Activated CD4-positive, alpha-beta memory T cell treated with anti-CD3 and anti-CD28 coated beads for 36 hours (primary cell): ENCODE measurements at places on chromosomes 6 and 20.

DNA sequence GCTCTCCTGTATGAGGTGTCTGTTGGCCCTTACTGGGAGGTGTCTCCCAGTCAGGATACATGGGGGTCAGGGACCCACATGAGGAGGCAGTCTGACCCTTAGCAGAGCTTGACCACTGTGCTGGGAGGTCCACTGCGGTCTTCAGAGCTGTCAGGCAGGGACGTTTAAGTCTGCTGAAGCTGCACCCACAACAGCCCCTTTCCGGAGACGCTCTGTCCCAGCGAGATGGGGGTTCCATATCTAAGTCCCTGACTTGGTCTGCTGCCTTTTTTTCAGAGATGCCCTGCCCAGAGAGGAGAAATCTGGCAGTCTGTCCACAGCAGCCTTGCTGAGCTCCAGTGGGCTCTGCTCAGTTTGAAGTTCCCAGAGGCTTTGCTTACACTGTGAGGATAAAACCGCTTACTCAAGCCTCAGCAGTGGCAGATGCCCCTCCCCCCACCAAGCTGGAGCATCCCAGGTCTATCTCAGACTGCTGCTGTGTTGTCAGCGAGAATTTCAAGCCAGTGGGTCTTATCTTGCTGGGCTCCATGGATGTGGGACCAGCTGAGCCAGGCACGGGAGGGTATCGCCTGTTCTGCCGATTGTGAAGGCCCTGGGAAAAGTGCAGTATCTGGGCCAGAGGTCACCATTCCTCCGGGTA lies 36.3 kb upstream of the IBTK start:
- DNase-seq, result no peak

DNA sequence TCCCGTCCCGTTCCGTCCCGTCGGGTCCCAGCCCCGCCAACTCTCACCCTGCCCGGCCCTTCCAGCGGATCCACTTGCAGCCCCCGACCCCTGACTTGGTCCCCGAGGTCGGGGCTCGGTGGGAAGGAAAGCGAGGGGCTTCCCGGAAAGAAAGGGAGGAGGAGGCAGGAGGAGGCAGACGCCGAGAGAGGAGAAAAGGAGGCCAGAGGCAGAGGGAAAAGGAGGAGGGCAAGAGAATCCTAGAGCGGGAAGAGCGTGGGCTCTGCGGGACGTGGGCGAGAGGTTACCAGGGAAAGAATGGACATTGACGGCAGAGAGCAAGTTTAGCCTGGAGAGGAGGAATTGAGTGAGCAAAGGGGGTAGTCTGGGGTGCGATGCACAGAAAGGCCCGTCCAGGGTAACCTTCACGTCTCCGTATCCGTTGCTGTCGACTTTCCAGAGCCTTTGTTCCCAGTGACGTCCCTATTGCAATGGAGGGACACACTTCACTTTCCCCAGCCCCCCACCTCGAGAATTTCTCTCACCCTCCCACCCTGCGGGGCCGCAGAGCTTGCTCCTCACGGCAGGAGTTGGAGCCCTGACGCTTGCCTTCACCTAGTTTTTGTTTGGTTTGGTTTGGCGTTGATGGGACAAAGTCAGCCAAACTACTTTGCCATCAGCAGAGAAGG lies 477 bp upstream of the MOXD1 start:
- no peak for DNase-seq

DNA sequence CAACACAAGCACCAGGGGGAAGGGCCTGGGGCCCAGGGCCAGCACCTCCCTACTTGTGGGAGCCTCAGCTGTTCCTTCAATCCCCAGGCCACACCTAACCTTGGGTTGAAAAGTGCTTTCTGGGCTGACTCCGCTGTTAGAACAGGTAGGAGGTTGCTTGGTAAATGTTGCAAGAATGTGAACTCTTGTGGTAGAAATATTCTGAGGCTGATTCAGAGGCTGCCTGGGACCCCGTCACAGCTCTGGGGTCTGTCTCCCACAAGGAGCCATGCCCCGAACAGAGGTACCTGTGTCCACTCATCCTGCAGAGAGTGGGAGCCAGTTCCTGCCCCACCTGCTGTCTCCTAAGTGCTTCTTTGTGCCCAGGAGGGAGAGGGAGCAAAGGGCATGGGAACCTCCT lies 14.4 kb upstream of the MAS1L start:
- no peak for DNase-seq

DNA sequence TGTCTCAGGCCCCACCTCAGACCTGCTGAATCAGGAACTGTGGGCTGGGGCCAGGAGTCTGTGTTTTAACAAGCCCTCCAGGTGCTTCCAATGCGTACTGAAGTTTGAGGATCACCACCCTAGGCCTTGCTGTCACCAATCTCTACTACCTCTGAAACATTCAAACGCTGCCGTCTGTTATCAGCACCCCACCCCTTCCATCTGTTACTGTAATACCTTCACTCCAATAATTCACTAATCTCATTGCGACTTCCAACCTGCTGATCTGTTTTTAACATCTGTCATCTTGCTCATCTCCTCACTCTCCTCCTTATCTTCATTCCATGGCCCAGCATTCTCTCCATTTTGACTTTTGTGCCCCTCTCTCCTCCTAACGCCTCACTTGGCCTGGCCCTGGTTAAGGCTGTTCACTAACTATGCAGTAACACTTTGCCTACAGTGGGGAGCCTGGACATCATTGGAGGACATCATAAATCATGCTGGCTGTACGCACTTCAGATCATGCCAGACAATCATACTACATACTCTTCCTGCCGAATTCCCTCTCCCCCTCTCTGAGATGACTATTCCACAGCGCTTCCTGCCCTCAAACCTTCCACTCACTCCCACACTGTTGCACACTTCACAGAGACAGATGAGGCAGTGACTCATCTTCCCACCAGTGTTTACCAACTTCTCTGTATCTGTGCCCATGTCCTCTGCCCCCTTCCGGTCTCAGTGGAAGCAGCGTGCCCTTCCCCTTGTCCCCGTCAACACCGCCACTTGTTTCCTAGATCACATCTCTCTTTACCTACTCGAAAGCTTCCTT lies 3.0 kb upstream of the GUCA1B start:
- DNase-seq, result peak; percentile 54

DNA sequence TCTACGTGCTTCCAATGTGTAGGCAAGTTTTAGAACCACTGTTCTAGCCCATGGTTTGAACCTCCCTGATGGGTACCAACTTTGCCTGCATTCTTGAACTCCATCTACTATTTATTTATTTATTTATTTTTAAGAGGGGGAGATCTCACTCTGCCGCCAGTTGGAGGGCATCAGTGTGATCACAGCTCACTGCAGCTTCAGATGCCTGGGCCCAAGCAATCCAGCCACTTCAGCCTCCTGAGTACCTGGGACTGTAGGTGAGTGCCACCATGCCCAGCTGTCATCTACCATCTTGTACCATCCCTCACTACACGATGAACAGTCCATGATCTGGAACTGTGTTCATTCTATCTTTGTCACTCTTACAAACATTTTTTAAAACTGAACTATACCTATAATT lies 28.2 kb downstream of the HLA-F start:
- DNase-seq, result no peak

DNA sequence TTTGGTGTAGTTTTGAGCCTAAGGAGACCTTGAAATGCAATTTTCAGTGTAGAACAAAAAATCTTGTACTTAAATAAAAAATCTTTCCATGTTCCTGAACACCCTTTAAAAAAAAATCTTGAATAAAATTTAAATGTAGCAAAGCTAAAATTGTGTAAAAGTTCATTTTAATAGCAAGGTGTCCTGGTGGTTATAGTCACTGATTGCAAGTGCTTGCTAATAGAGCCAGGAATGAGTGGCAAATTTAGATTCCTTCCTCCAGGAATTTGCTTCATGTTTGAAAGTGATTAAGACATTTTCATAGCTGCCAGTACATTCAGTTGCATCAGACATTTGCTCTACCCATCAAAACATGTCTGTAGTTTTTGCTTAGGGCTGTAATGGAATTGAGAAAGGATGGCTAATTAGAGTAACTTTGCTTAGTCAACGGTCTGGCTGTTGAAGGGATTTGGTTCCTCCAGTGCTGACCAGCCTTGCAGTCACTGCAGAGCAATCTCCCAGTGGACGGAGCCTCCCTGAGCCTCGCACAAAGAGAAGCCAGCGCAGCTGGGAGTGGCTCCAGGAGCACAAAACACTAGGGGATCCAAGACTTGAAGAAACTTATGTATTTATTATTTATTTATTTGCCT lies 36.5 kb downstream of the AKAP12 start:
- no peak for DNase-seq

DNA sequence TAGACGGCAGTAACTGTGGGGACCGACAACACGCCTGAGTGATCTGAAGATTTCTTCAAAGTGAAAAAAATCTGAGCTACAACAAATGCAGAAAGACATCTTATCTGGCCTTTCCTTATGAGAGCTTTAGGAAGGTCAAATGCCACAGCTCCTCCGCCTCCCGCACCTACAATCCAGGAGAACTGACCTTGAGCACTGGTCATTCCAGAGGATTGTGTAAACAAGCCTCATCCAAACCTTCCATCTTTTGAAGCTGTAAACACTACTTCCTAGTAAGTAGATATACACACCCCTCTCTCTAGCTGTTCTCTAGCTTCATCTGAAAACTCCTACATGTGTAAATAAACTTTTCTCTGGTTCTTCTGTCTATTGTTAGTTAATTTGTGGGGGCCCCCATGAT lies 76.9 kb downstream of the CD24 start:
- no peak for DNase-seq

- DNase-seq, result no peak
Measured at GRCh38 chr6:109962271-109962670, 15.8 kb upstream of the GPR6 start.

DNA sequence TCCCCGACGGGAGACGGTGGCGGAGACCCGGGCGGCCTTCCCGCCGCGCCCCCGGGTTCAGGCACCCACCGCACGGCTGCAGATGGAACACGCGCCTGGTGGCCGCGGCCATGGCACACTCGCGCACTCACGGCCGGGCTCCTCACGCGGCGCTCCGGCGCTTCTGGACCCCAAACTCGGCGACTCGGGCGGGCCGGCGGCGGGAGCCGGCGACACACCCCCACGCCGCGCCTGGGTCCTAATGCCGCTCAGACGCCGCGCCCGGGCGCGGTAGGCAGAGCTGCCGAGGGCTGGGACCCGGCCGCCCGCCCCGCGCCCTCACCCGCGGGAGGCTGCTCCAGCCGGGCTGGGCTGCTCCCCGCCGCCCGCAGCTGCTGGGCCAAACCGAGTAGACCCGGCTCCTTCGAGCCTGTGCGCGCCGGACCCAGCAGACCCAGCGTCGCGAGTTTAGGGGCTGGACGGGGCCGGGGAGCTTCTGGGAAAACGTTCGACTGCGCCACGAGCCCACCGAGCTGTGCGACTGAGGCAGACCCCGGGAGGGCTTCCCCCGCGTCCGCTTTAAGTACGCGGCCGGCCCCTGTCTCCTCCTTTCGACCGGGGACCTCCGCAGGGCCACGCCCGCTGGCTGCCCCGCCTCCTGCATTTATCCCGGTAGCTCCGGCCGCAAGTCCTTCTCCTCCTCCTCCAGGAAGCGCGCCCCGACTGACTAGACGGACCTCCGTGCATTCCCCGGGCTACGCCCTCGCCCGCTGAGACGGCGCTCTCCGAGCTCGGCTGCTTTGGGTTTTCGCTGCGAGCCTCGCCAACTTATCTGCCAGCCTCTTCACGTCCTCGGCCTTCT lies at the start of gene SLC4A11:
TSS of gene SLC4A11 (minus strand) at position 165 of the 841 bp plus-strand sequence. CDS start at position 112, 53 bp downstream.
- DNase-seq, result peak; percentile 44

- no peak for DNase-seq
Measured at GRCh38 chr6:98498866-98499265, 335.5 kb upstream of the POU3F2 start.

DNA sequence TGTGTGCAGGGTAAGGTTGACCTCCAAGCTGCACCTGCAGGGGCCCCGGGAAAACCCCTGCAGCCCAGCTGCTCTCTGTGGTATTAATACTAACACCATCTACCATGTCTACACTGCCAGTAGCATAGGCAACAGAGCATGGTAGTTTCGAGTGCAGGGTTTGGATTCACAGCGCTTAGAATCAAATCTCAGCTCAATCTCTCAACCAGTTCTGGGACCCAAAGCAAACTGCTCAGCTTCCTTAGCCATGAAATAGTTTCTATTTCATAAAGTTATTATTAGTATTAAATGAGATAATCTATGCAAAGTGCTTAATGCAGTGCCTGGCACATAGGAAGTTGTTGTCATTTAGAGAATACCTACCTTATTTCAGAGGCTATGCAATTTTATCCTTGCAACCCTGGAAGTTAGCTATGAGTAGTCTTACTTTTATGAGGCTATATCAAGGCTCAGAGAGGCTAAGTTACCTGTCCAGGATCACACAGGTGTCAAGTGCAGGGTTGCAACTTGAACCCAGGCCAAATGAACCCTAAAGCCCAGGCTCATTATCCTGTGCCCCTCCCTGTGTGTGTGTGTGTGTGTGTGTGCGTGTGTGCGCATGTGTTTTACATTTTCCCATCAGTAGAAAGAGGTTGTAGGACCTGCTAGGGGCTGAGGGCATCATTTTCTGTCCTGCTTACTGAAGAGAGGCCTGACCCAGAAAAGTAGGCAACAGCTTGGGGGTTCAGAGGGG lies 27.6 kb upstream of the MRPS18A start:
- DNase-seq, result no peak

DNA sequence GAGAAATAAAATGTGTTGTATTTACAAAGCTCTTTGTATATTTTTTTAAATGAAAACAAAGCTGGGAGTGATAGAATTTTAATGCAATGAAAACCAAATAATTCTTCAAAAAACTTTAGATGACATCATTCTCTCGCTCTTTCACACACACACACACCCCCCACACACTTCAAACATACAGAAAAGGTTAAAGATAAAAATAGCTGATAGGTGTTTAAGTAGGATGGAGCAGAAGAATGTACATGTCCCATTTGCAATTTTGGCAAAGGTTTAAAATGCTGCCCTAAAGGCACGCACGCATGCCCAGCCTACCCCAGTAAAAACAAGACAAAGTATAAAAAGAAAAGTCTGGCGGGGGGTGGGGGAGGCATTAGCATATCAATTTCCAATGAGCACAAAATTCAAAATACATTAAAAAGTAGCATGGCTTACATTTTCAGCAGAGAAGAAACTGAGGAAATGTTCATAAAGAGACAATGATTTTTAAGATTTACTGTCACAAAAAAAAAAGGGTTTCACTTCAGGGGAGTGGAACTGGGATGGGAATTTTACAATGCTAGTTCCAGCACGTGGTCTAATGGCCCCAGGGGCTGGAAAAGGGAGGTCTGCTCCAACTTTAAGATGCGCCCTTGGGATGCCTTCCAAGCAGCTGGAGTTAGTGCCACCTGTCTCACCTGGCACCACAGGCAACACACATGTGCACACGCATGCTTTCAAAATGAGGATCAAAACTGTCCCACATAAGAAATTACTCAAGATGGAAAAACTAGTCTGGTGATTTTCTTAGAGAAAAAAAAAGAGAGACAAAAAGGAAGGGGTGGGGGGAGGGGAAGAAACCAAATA lies 55.1 kb upstream of the NFATC2 start:
- peak; percentile 53 for DNase-seq

- DNase-seq, result no peak
Measured at GRCh38 chr6:130603391-130603790, 223.8 kb upstream of the SMLR1 start.

GRCh38 chr20:7829031-7829430 lies 111.2 kb downstream of the HAO1 start:
- DNase-seq, result no peak

- no peak for DNase-seq
Measured at GRCh38 chr6:16224409-16224808, 14.0 kb upstream of the GMPR start.
